ENCODE measurements at places on chromosomes 12 and 14.

DNA sequence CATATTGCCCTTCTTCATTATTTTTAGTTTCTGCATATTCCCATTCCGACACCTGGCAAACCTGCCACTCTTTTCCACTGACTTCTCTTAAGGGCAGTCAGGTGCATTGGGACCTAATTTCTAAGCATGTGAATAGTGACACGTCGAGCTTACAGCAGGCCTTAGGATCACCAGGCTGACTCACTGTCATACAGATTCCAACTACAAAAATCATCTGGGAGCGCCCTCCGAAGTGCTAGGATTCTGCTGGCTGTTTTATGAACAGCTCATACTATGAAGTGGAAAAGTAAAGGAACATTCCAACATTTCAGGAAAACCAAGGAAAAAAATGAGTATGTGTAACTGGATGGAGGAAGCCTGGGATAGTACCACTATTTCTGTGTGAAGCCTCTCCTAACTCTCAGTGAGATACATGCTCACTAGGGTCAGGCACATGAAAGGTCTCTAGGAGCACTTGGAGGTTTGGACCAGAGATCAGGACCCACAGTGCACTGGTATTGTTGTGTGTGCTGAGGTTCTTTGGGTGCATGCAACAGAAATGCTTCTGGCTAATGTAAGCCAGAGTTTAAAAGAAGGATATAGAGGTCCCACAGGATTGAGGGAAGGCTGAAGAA lies 257.4 kb downstream of the ZFP36L1 start:
- DNase-seq = no peak

GRCh38 chr12:25056011-25056410 lies 107.1 kb upstream of the BCAT1 start:
- no peak for DNase-seq

- DNase-seq = no peak
Measured at GRCh38 chr14:21072781-21073339, 2.8 kb downstream of the ARHGEF40 start.

- DNase-seq = no peak
Measured at GRCh38 chr12:29416748-29417147, 35.8 kb upstream of the ERGIC2 start.

DNA sequence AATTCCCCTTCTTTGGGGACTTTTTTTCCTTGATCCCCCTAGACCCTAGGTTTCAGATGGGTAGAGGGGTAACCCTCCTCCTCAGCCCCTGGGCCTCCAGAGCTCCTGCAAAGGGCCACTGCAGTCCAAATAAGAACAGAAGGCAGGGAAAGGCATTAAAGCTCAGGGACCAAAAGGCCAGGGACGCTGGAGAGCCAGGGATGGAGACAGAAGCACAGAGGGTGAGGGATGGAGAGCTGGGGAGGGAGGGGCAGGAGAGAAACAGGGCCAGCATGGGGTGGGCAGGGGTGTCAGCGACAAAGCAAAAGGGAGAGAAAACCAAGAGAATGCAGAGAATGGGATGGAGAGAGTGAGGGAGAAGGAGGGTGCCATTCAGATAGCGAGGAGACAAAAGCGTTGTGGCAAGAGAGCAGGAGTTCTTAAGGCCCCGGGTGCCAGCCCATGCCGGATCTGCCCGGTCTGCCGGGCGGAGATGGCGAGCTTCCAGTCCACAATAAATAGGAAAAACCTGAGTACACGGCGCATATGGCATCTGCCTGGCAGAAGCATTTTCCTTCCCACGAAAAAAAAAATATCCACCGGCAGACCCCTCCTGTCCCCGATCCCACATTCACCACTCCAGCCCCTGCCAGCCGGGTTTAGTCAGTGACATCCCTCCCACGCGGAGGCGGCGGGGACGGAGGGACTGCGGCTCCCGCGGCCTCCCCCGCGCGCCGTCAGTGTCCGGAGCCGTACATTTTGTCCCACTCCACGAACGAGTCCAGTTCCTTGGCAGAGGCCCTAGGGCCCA lies 28.6 kb downstream of the FIGNL2 start:
- no peak for DNase-seq

DNA sequence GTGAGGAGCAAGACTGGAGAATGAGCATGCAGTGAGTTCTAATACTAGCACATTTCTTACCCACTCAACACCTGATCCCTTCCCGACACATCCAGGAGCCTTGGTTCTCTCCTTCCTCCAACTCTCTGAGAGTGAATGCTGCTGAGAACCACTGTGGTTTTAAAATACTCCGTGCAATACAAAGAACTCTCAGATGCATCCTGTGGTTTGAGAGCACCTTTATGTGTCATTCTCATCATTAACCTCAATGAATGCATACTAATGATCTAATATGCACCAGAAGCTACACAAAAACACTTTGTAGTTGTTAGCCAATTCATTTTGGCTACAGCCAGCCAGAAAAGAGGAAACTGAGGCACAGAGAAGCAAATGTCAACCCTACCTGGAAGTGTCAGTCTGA lies 87.6 kb downstream of the GALNT8 start:
- DNase-seq = no peak

GRCh38 chr12:108691175-108691997 lies 39.9 kb downstream of the CORO1C start:
- DNase-seq = peak; percentile 26

DNA sequence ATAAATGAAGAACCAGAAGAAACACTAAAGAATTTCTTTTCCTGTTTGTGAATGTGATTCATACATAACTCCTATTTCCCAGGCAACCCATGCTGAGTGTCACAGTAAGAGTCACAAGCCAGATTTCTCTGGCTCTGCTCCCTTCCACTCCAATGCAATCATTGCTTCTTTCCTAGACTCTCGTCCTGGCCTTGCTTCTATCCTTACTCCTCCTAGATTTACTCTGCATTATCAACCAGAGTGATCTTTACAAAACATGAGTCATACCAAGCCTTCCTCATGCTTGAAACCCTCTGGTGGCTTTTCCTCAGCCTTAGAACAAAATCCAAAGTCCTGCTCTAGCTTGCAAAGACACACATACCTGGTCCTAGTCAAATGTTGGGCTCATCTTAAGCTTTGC lies 13.3 kb downstream of the IL22 start:
- no peak for DNase-seq

GRCh38 chr14:58721723-58722122 lies 84.0 kb downstream of the DACT1 start:
- no peak for DNase-seq

DNA sequence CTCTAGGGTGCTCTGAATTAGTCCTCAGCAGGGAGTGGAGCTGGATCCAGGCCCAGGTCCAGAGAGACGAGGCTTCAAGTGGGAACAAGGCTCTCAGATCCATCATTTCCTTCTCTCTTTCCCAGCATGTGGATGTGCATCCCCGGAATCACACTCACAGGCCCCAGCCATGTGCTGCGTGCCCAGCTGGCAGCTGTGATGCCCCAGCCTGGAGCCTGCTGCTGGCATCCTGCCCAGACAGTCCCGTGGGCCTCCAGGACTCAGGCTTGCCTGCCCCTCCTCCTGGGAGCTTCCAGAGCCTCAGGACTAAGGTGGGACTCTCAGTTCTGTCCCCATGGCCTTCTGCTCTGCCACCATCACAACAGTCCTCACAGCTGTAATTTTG lies 6.2 kb upstream of the KRT84 start:
- no peak for DNase-seq

DNA sequence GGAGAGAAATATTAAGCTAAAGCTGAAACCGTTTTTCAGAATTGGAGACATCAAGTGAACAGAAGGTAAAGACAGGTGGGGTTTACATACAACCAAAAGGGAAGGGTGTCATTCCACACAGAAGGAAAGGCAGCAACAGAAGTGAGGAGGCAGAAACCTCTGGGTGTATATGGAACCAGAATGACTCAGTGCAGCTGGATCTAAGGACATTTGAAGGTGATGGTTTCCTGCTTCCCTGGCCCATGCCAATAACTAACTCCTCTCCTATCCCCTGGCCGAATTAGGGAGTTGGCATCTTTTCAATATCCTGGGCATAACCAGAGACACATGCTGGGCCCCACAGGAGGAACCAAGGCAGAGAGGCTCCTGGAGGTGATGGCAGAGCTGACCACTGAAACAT lies 8.4 kb downstream of the NCKAP5L start:
- DNase-seq = no peak

- DNase-seq = no peak
Measured at GRCh38 chr12:128531170-128531569, 264.2 kb downstream of the TMEM132C start.

DNA sequence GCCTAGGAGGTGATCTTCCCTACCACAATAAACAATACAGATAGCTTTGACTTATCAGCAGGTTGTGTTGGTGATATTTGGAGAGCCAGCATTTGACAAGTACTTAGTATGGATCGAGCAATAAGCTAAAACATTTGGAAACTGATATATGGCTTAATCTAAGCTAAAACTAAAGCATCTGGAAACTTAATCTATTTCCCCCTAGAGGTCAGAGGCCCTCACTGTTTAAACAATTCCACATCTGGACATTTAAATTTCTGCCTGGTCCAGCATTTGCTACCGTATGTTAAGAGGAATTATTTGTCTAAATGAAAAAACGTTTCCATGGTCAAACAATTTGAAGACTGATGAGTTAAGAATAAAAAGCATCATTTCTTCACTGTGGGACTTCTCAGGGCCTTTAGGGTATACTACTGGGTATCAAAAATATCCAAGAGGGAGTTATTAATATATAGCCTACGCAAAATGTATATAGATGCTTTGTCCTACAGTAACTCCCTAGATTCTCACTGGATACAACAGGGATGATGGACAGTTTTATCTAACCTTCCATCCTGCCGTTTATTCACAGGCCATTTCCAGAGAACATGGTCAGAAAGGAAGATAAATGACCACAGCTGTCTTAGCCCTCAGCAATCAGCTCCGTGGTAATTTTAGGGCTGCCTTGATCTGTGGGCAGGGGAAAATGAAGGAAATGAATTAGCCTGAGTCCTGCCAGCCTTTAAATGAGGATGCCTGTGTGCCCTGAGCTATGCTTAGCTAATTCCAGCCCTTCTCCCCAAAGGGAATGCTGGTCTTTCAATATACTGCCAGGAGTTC lies 135.4 kb upstream of the NUDT4 start:
- DNase-seq = no peak

GRCh38 chr14:22830443-22831010 lies 840 bp downstream of the MRPL52 start:
- DNase-seq = no peak

DNA sequence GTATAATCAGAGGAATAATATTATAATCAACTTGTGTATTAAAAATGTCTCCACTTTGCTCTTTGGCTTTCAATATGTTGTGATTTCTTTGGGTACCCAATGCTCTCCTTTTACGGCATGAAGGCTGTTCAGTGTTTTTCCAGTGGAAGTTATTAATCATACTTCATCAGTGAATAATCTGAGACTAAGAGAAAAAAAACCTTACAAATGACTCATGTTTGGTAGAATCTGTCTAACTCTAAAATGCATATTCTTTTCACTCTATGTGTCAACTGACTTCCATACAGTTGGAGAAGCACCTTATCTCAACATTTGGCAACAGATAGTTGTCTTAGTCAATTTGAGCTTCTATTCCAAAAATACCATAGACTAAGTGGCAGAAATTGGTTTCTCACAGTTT lies 82.2 kb downstream of the PTPRO start:
- no peak for DNase-seq

- DNase-seq = no peak
Measured at GRCh38 chr14:58872061-58872460, 234.3 kb downstream of the DACT1 start.

DNA sequence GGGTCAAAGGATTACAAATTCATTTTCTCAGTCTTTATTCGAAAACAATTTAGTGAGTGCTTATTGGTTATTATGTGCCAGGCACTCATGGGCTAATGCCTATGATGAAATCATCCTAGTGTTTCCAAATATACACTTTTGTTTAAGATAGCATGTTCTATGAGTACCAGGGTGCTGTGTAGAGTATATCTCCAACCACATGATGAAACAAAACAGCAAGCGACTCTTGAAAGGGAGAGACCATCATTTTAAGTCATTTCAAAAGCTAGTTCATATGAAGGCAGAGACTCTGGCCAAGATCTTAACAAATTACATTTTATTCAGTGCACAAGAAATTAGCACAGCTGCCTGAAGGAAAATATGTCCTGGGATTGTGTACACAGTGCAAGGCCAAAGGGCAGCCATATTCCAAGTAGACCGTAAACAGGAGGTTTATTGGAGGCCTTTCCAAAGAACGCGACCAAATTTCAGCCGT lies 204.2 kb downstream of the EFCAB11 start:
- no peak for DNase-seq

DNA sequence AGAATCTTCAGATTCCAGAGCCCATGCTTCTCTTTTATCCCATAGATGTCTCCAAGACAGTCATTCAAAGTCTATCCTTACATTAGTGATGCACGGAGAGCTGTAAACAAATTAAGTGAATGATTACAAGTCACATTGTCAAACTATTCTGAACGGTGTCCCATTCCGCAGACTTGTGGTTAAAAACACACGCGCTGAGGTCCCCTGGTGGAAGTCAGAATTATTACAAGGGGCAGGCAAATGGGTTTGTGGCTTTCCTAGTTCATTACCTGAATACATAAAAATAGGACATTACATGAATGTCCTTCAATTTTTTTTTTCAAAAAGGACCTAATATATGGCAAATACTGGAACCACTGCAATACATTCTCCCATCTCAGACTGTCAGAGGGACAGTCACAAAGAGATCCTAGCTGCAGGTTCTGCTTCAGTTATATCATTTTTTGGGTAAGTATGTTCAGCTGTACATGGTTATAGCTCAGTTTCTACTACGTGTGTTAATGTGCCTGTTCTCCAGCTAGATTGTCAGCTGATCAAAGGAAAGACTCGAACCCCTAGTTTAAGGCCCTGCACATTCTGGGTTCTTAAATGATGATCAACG lies 53.1 kb upstream of the STON2 start:
- DNase-seq = no peak

GRCh38 chr12:111409780-111410430 lies 4.2 kb downstream of the SH2B3 start:
- DNase-seq = no peak

DNA sequence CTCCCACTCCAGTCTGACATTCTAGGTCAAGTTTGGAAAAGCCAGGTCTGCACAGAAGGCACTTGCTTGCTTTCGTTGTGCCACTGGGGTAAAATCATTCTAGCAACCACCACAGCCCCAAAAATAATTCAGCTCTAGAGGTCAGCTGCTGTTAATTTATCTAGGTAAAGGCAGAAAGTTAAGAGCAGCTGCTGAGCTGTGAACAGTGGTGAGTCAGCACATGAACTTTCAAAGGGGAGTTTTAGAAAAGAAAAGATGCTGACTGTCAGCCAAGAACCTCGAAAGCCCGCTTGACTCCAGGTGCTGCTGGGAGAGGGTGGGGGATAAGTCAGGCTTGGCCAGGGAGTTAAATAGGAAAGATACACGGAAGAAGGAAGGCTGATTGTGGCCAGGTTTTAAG lies 12.7 kb downstream of the CCDC197 start:
- DNase-seq = no peak

- no peak for DNase-seq
Measured at GRCh38 chr14:61569812-61570548, 125.3 kb upstream of the HIF1A start.

DNA sequence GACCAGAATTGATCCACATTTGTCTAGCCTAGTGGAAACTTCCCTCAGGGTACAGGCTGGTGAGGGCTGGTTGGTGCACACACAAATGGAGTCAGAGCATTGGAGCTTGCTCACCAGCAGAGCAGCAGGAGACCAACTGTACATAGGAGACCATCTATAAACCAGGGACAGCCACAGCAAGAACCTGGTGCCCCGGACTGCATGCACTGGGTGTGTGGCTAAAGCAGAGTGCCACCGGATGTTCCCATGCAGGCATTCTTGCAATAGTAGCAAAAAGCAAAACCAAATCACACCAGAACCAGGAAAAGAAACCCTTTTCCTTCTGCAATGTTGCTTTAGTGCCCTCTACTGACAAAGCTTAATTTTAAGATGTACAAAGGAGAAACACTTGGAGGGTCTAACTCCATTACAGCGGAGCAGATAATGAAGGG lies 136.4 kb downstream of the MDGA2 start:
- DNase-seq = no peak

- no peak for DNase-seq
Measured at GRCh38 chr12:113470871-113471618, 626 bp downstream of the LHX5 start.
